ENCODE measurements at places on chromosomes 4 and X.
A peak's percentile ranks its signal among the peaks of the same experiment; 100 is the strongest.

- DNase-seq = no peak
These were observed 45.0 kb downstream of the CRLF2 start for GRCh38 chrX:1167466-1167865.

DNA sequence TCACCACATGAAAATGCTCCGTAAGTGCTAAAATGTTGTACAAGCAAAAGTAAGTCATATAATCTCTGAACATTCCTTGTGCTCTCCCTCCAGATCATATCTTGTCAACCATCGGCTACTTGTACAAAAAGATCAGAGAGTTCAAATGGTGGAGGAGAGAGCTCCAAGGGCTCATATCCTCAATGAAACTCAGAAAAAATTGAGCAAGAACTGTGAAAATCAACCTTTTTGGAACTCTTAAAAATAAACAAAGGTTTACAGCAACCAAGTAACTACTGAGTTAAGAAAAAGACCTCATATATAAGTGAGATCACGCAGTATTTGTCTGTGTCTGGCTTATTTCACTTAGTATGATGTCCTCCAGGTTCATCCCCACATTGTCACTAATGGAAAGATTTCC, 63.2 kb downstream of the TEX13C start:
- DNase-seq = no peak

- no peak for DNase-seq
These were observed 255 bp downstream of the GYG2 start for GRCh38 chrX:2828959-2829411.

DNA sequence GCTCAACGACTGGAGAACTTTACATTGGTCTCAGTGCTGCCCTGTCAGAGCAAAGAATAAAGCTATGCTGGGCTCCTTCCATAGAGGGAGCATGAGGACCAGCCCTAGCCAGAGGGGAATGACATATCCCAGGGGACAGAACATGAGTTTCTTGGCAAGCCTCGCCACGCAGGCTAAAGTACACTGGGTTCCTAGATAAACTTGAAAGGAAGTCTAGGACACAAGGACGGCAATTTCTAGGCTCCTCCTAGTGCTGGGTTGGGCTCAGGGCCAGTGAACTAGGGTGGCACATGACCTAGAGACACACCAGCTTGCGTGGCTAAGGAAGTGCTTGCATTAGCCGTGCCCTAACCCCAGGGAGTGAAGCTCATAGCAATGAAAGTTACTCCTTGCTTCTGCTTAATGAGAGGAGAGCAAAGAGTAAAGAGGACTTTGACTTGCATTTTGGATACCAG, 141.0 kb downstream of the MAB21L2 start:
- DNase-seq = peak; percentile 43

- no peak for DNase-seq
These were observed 318.3 kb upstream of the SLC7A11 start for GRCh38 chr4:138560448-138560847.

DNA sequence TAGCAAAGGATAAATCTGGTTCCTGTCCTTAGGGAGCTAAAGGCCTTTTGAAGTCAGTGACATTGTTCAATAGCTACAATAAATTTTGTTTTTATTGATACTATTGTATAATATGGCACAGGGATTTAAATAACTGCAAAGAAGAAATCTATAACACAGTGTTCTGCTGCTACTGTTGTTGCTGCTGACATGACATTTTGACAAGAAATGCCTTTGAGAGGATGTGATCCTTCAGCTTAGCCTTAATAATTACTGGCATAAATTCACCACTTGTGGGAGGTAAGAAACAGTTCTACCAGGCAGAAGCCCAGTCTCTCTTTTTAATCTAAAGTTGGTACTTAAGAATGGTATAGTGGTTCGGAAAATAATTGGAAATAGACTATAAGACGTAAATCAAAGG, 4.1 kb downstream of the SULT1E1 start:
- DNase-seq = no peak

GRCh38 chr4:141849778-141850177, 213.4 kb downstream of the IL15 start:
- DNase-seq = no peak

DNA sequence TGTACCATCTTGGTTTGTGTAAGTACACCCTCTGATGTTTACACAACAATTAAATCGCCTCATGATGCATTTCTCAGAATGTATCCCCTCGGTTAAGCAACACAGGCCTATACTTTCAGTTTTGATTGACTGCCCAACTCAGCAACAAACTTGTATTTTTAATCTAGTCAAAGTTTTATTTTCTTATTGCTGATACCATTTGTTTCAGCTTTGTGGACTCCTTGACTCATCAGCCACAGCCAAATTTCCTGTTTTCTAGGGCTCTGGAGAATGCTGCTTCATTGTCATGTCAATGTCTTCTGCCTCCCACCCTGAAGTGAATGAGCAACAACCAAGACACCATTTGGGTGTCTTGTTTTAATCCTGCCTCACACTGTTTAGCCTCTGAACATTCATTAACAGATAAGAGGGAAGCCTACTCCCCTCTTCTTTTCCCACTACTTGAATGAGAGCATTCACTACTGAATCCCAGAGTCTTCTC, 14.0 kb downstream of the BBS12 start:
- peak; percentile 40 for DNase-seq

DNA sequence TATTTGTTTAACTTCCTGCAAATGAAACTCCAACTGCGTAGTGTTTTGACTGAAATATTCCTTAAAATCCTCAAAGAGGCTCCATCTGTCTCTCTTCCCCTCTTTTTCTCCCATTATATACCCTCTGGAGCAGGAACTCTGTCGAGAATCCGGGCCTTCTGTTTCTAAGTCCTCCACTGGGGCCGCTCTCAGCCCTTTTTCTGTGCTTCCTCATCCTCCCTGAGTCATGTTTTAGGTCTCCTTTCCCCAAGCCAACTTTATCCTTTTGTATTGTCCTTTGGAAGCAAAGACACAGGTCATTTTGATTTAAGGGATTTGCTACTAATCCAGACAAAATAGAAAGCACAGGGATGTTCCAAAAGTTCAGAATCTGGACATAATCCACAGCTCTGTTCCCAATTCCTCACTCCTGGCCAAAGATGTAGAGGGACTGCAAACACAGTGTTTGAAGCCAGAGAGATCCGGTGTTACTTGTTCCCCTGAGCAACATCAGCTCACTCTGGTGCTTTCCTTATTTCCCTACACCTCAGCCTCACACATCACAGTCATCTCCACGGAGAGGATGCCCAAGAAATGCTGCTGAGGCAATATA, 131.0 kb upstream of the KLF3 start:
- DNase-seq = no peak

DNA sequence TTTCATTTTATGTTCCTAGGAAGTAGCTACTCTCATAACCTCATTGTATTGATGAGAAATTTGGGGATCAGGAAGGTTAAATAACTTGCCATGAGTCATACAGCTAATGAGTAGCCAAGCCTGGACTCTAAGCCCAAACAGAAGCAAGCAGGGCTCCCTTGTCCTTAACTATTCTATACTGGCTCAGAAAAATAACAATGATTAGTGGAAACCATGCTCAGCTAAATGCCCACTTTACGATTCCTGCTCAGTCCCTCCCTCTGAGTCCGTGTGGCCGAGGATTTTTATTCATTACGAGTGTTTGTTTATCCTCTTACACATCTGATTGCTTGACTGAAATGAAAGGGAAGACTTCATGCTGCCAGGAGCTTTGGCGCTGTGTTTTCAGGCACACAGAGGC, 100.9 kb downstream of the SLC34A2 start:
- no peak for DNase-seq

DNA sequence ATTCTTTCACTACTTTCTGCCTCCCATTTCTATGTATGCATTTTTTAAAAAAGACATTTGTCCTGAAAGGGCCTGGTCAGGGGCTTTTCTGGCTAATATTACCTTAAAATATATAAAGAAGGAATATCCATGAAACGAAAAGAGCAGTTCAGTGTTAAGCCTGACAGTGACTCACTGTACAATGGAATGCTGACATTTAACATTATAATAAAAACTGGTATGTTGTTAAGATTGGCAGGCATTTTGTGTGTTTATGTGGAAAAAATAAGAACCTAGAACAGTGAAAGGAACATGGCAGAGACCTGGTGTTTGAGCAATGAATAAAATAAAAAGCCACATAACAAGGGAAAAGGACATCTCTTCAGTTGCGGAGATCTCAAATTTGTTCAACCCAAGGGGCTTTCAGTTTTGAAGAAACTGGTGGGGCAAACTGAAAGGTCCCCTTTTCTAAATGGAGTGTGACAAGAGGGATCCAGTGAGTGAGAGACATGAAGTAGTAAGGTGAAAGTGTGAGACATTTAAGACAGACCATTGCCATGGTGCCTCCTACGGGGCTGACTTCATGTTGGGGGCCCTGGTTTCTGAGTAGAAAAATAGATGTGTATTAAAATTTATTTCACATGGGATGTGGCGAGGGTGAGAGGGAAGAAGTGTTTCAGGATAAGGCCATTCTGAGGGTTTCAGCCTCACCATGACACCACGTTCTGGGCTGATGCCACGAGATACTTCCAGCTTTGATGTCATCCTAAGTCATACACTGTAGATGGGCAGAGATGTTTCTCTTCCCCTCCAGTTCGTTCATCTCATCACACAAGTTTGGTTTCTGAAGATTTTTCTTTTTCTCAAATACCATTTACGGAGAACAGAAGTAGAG, 324.9 kb downstream of the PPP3CA start:
- peak; percentile 13 for DNase-seq

- no peak for DNase-seq
These were observed 86.8 kb upstream of the AFAP1 start for GRCh38 chr4:8026453-8026852.

- DNase-seq = no peak
These were observed 646.5 kb downstream of the GABRG1 start for GRCh38 chr4:45477311-45477733.

DNA sequence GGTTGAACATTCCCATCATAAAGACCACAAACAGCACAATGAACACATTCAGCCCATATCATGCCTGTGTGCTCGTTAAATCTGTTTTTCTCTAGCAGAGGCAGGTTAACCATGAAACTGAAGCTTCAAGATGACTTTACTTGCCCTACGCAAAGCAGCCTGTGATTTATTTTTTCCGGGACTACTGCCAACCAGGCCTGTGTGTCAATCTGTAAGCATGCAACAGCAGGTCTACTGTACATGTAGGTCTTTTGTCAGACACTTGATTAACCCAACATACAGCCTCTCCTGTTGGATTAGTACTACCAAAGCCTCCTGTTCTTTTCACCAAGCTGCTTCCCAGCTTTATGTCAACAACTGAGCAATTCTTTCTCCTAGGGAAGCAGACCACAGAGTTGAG, 85.5 kb upstream of the ACSL1 start:
- DNase-seq = peak; percentile 20

DNA sequence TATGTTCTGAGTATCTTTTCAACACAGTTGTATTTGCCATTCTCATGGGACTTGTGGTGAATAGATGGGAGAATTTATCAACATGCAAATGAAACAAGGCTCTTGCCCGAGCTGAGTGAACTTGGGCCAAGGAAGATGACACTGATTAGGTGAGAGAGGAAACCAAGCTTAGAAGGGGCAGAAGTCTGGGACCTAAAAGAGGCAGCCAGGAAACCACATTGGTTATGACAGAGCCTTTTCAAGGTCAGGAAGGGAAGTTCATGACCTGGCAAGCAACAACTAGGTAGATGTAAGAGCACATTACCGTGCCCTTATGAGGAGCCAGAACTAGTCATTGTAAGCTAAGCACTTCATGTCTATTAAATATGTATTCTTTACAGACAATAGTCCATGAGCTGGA, 590.3 kb downstream of the PACRGL start:
- no peak for DNase-seq

DNA sequence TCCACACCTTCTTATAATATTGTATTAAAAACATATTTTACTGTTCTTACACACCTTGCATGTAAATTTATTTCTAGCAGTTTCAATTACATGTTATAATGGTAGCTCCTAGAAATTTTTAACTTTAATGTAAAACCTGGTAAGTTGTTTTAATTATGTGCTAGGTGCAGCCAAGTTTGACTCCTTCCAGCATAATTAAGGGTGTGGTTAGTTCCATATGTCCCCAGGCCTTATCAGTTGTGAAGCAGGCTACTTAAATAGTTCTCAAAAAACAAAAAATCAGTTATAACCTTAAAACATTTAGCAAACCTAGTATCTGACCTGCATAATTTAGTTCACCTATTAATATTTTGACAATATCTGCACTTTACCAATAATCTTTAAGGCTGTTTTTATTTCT, 26.9 kb upstream of the PASD1 start:
- DNase-seq = no peak

DNA sequence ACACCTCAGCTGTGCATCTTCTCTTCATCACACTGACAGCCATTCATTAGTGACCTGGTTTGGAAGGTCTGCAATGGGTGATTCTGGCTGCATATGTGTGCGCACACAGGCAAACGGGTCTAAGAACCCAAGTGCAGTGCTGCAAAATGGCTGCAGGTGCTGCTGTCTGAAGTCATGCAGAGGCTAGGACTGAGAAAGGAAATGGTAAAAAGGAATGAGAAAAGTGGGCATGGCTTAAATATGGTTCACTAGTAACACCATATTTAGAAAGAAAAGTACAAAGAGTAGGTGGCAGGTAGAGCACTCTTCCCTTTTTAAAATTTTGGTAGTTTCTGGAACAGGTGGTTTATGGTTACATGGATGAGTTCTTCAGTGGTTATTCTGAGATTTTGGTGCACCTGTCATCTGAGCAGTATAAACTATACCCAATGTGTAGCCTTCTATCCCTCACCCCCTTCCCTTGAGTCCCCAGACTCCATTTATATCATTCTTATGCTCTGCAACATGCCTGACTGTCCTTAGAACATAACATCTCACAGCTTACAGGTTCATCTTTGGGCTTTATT, 78.4 kb downstream of the CCNG2 start:
- DNase-seq = no peak

- DNase-seq = no peak
These were observed 24.2 kb upstream of the CAMK2D start for GRCh38 chr4:113785781-113786180.

DNA sequence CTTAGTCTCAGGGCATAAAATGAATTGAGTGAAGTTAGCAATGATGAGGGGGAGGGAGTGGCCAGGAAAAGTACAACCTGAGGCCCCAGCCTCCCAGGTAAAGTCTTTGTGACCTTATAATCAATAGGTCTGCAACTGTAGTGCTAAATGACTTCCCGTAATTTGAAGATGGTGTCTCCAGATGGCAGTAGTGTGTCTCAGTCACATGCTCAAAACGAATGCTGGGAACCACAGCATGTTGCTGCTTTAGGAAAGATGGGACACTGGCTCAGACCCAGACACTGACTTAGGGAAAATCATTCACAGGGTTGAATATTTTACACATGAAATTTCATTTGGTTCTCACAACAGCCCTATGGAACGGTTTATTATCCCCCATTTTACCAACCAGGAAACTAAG, 10.3 kb downstream of the SRPX2 start:
- DNase-seq = peak; percentile 52

DNA sequence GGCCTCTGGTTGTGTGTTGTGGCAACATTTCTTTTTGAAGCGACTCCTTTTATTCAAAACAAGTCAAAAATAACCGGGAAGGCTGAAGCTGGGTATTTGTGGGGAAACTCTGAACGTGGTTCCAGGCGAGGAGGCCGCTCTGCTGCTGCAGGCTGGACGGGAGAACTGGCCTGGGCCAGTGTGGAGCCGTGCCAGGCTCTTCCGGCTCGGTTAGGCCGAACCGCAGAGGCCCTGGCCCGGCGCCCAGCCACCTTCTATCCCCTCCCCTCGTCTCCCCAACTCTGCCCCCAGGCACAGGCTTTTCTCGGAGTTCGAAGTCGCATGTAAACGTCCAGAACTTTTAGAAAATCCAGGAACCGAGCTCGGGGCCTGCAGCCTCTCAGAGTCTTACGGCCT, 2.4 kb upstream of the BCOR start:
- DNase-seq = no peak
